GM23248 (cell line): ENCODE measurements at places on chromosomes 1 and 21.

GRCh38 chr1:235075048-235075776 lies 53.4 kb downstream of the TOMM20 start:
- peak; percentile 98 for DNase-seq

- DNase-seq = peak; percentile 93
Observed at GRCh38 chr1:21334214-21335087, 44.2 kb upstream of the ECE1 start.

GRCh38 chr21:42353623-42354022 lies 2.8 kb upstream of the TFF2 start:
- DNase-seq = no peak

GRCh38 chr1:37288900-37289299 lies 185.5 kb upstream of the ZC3H12A start:
- DNase-seq = no peak

GRCh38 chr1:241432241-241432640 lies 75.2 kb upstream of the RGS7 start:
- no peak for DNase-seq

DNA sequence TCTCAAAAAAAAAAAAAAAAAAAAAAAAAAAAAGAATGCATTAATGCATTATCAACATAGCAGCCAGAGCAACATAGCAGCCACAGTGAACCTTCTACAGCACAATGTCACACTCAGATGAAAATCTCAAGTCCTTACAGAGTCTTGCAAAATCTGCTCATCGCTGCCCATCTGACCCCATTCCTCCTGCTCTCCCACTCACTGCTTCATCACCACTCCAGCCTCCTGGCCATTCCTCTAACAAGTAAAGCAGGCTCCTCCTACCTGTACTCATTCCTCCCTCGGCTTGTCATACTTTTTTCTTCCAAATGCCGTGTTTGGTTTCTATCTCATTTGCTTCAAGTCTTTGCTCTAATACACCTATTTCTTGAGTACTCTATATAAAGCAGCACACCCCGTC lies 29.5 kb downstream of the BRINP2 start:
- peak; percentile 57 for DNase-seq

DNA sequence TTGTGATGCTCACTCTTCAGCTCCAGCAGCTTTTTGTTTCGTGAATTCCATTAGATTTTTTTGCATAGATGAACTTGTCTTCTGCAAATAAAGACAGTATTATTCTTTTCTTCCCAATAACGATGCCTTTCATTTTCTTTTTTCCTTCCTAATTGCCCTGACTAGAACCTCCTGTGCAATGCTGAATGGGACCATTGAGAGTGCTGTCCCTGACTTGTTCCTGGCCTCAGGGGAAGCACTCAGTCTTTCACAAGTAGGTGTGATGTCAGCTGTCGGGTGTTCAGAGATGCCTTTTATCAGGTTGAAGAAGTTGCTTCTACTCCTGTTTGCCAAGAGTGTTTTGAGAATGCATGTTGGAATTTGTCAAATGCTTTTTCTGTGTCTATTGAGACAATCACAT lies 64.3 kb upstream of the ADARB1 start:
- peak; percentile 26 for DNase-seq

GRCh38 chr1:71399594-71399993 lies 318.8 kb upstream of the ZRANB2 start:
- no peak for DNase-seq

DNA sequence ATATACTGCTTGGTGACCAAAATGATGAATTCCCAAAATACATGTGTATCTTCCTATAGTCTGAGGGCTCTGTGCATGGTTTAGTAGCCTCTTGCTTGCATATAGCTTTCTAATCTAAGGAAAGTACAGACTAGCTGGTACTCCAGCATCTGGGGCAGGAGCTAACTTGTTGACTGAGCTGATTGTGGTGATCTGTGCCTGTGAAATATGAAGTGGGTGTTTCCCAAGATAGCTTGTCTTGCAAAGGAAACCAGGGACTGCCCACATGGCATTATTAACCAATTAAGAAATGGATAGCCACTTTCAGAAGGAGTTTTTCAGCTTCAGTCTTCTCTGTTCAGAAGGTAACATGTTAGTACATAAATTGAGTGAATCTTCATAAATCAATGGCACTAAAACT lies 219.8 kb downstream of the NEGR1 start:
- DNase-seq = peak; percentile 19

GRCh38 chr21:42088658-42089057 lies 17.5 kb downstream of the UMODL1 start:
- DNase-seq = no peak

DNA sequence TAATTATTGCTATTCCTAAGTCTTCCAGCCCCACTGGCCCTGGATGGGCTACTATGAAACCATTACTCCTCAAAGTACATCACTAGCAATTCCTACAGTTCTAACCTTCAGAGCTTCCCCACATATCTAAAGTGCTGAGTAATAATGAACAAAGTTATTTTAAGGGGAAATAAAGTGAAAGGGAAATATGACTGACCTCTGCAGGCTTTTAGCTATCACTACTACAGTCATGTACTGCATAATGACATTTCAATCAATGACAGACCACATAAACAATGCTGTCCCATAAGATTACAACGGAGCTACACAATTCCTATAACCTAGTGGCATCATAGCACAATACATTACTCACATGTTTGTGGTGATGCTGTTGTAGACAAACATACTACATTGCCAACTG lies 32.5 kb upstream of the ASPM start:
- peak; percentile 71 for DNase-seq

DNA sequence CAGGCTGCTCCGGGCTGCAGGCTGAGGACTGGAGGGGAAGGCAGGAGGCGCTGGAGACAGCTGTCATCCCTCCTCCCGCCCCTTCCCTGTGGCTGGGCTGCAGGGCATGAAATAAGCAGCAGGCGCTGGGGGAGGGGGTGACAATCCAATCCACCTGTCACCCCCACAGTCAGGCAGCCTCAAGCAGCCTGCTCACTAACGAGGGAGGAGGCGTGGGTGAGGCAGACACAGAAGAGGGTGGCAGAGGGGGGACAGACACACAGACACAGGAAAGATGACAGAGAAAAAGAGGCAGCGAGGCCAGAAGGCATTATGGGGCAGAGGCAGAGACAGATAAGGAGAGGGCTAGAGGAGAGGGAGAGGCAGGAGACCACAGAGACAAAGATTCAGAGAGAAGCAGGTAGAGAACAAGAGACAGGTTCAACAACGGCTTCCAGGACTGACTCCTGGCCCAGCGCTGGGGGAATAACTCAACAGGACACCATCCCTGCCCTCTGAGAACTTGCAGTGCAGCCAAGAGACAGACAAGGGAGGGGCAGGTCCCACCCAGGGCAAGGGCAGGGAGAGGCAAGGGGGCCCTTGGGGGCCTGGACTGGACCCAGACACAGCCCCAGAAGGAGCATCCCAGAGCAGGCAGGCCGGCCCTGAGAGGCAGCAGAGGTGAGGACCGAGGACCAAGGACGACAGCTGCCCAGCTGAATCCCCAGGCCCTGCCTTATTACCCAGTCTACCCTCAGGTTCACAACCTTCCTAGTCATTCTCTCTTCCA lies 11.2 kb downstream of the MEF2D start:
- DNase-seq = peak; percentile 51

GRCh38 chr1:1146026-1146425 lies 27.7 kb upstream of the TTLL10 start:
- no peak for DNase-seq

DNA sequence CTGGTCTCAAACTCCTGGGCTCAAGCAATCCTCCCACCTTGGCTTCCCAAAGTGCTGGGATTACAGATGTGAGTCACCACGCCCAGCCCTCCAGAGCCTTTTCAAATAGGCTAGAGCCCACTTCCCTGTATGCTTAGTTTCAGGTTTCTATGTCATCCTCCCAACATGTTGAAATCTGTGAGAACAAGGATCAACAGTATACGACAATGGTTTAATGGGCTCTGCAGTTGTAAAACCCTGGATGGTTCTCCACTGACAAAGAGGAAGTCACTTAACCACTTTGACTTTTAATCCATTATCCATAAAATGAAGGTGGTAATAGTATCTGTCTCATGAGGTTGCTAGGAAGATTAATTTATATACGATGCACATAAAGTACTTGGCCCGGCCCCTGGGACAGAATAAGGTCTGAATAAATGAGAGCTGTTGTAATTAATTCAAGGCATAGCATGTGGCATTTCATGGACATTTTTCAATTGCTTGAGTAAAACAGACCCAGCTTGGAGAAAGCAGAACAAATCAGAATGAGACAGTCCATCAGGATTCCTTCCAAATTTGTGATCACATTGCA lies 113.9 kb upstream of the ZNF648 start:
- DNase-seq = no peak
